ENCODE measurements at places on chromosomes 5 and 9. TPM values are rescaled to one million over a fixed set of nuclear protein-coding genes. Genes with fewer than 3 reads are reported as not detected.

PRSS3 gene
- not detected for total RNA-seq

HCN1 gene
- total RNA-seq: not detected

DNA sequence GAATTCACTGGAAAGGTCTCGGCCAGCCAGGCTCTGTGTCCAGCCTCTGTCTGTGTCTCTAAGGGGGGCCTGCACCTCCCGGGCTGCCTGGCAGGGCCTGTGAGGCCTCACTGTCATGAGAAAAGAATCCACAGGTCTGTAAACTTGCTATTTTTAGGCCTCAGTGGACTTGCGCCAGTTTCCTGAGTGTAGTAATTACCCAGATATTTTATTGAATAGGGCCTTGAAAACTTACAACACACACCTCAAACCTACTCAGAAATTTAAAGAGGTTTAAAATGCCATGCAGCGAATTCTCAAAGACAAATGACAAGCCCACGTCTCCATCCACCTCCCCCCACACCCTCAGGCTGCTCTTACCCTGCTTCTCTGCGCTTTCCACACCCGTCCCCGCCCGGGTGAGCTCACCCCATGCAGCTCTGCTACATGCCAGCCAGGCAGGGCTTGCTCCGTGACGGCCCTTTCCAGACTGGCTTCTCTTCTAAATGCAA lies 8.8 kb upstream of the TENT4A start:
- no peak for DNase-seq

DNA sequence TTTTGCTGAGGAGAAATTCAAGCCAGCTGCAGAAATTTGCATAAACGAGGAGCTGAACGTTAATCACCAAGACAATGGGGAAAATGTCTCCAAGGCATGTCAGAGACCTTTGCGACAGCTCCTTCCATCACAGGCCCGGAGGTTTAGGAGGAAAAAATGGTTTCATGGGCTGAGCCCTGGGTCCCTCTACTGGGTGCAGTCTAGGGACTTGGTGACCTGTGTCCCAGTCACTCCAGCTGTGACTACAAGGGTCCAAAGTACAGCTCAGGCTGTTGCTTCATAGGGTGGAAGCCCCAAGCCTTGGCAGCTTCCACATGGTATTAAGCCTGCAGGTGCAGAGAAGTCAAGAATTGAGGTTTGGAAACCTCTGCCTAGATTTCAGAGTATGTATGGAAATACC lies 207.5 kb downstream of the DENND1A start:
- DNase-seq: no peak

DNA sequence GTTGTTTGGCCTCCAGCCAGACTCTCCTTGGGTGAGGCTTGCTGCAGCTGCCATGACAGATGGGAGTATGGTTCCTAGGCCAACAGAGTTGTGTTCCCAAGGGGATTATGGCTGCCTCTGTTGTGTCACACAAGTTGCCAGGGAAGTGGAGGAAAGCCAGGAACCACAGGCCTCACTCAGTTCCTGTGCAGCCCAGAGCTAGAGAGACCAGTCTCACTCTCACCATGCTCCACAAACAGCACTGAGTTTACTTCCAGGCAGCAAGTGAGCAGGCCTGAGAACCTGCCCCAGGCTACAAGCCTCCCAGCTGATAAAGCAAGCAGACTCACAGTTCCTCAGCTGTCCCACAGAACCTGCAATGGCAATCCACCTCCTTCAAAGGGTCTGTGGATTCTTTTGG lies 273.6 kb upstream of the TAS2R1 start:
- DNase-seq: no peak

DNA sequence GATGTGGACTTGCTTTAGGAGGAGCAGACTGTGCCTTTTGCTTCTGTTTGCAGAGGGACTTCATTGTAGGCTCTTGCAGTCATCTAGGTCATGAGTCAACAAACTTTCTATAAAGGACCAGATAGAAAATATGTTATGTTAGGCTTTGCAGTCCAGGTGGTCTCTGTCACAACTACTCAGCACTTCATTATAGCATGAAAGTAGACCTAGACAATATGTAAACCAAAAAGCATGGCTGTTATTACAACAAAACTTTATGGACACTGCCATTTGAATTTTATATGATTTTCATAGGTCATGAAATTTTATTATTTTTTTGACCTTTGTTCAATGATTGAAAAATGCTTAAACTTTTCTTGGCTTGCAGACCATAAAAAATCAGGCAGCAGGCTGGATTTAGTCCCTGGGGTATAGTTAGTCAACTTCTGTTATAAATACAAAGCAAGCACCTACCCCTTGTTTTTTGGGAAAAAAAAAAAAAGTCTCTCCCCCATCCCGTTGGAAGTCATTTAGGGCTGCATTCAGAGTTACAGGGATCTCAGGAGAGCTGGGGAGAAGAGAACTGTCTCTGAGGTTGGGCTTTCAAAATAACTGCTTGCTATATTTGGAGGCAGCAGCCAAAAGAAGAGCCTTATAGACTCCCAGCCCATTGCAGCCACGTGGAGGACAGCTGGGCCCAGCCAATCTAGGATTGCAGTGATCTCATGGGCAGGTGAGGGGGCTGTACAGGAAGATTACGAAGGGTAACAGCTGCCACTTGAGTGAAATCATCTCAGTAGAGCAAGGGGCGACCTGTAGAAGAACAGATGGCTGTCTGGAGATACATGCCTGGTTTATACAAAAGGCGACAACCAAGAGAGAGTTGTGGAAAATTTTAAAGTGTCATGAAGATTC lies 136.6 kb upstream of the TNC start:
- DNase-seq: no peak
